CD8-positive, alpha-beta memory T cell (primary cell): ENCODE measurements at places on chromosomes 2 and 18. TPM values are rescaled to one million over a fixed set of nuclear protein-coding genes. Genes with fewer than 3 reads are reported as not detected.

LYPD6 gene
- polyA plus RNA-seq, result not detected

TRIM43 gene
- not detected for polyA plus RNA-seq

SP9 gene
- not detected for polyA plus RNA-seq

NPPC gene
- polyA plus RNA-seq, result not detected

DTYMK gene
- 41.1 TPM for polyA plus RNA-seq

ROCK1 gene
- polyA plus RNA-seq, result 41.7 TPM

KIF3C gene
- 1.5 TPM for polyA plus RNA-seq

GRCh38 chr2:85914922-85915321 lies 26.1 kb upstream of the ST3GAL5 start:
- H3K4me1 ChIP-seq, result no peaks in the 10 kb centered on the region
- H3K27me3 ChIP-seq, result no peaks in the 10 kb centered on the region
- no peaks in the 10 kb centered on the region for H3K36me3 ChIP-seq
- no peak overlapping the region for H3K27ac ChIP-seq
- no peak for DNase-seq
- H3K4me3 ChIP-seq, result no peak overlapping the region

DNA sequence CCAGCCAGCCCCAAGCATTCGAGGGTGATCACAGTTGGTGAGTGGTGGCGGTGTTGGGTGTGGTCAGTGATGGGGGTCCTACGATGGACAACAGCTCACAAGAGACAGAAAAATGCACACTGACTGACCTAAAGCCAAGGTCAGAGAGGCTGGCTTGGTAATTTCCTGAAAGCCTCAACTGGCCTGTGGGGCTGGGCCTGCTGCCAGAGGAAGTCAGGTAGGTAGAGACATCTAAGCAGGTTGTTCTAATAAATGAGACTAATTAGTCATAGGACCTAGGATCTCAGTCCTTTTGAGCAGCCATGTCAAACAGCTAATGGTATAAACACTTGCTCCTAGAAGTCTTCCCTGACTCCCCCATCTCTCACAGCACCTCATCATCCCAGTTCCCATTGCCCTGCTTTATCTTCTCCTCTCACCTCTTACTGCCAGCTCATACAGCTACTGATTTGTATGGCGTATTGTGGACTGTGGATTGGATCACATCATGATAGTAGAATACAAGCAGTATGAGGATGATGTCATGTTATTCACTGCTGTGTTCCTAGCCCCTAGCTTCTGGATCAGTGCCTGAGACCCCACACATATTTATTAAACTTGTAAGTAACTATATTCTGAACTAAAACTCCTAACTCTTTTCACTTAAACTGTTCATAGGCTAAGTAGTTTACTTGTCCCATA lies 262.9 kb upstream of the KLHL29 start:
- no peak overlapping the region for H3K27ac ChIP-seq
- no peak overlapping the region for H3K4me3 ChIP-seq
- no peaks in the 10 kb centered on the region for H3K27me3 ChIP-seq
- no peaks in the 10 kb centered on the region for H3K4me1 ChIP-seq
- no peaks in the 10 kb centered on the region for H3K36me3 ChIP-seq
- no peak for DNase-seq

DNA sequence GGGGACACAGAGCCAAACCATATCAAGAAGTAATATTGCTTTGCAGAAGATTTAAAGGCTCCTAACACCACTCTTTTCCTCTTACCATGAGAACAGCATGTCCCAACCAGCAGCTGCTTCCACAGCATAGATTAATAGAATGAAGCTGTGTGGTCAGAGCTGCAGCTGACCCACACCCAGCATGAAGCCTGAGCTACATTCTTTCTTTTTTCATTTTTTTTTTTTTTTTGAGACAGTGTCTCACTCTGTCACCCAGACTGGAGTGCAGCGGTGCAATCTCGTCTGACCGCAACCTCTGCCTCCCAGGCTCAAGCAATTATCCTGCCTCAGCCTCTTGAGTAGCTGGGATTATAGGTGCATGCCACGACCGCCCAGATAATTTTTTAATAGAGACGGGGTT lies 289.8 kb downstream of the RAD51AP2 start:
- no peaks in the 10 kb centered on the region for H3K36me3 ChIP-seq
- no peaks in the 10 kb centered on the region for H3K4me1 ChIP-seq
- H3K4me3 ChIP-seq, result no peak overlapping the region
- no peaks in the 10 kb centered on the region for H3K27me3 ChIP-seq
- no peak for DNase-seq

GRCh38 chr2:147509821-147510220 lies 335.0 kb upstream of the ACVR2A start:
- H3K4me3 ChIP-seq, result no peak overlapping the region
- H3K36me3 ChIP-seq, result no peaks in the 10 kb centered on the region
- H3K27me3 ChIP-seq, result no peaks in the 10 kb centered on the region
- no peak for DNase-seq

- DNase-seq, result no peak
- H3K27me3 ChIP-seq, result no peaks in the 10 kb centered on the region
- no peaks in the 10 kb centered on the region for H3K36me3 ChIP-seq
These were observed 116.8 kb upstream of the SPRED2 start for GRCh38 chr2:65549257-65549627.

- H3K36me3 ChIP-seq, result no peaks in the 10 kb centered on the region
- no peak overlapping the region for H3K27ac ChIP-seq
- H3K4me1 ChIP-seq, result peaks cover 32% of the 10 kb centered on the region
- no peak overlapping the region for H3K4me3 ChIP-seq
These were observed 72.1 kb upstream of the CAB39 start for GRCh38 chr2:230640540-230641011.

DNA sequence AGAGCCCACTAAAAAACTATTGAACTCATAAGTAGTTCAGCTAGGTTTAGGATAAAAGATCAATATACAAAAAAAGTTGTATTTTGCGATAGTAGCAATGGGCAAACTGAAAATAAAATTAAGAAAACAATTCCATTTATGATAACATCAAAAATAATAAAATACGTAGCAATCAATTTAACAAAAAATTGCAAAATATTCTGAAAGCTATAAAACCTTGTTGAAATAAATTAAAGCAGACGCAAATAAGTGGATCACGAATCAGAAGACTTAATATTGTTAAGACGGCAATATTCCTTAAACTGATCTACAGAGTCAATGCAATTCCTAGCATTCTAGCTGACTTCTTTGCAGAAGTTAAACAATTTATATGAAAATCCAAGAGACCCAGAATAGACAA lies 24.5 kb downstream of the ABCB11 start:
- H3K27me3 ChIP-seq, result no peaks in the 10 kb centered on the region
- no peak for DNase-seq
- no peaks in the 10 kb centered on the region for H3K4me1 ChIP-seq
- H3K4me3 ChIP-seq, result no peak overlapping the region

GRCh38 chr18:11411048-11411447 lies 198.3 kb upstream of the SLC35G4 start:
- H3K4me1 ChIP-seq, result no peaks in the 10 kb centered on the region
- H3K4me3 ChIP-seq, result no peak overlapping the region
- H3K36me3 ChIP-seq, result no peaks in the 10 kb centered on the region
- no peak overlapping the region for H3K27ac ChIP-seq
- DNase-seq, result no peak

- no peaks in the 10 kb centered on the region for H3K36me3 ChIP-seq
- no peak overlapping the region for H3K27ac ChIP-seq
These were observed 22.1 kb downstream of the ACVR1C start for GRCh38 chr2:157606534-157606933.
